ENCODE measurements at places on chromosomes 1 and 21.

DNA sequence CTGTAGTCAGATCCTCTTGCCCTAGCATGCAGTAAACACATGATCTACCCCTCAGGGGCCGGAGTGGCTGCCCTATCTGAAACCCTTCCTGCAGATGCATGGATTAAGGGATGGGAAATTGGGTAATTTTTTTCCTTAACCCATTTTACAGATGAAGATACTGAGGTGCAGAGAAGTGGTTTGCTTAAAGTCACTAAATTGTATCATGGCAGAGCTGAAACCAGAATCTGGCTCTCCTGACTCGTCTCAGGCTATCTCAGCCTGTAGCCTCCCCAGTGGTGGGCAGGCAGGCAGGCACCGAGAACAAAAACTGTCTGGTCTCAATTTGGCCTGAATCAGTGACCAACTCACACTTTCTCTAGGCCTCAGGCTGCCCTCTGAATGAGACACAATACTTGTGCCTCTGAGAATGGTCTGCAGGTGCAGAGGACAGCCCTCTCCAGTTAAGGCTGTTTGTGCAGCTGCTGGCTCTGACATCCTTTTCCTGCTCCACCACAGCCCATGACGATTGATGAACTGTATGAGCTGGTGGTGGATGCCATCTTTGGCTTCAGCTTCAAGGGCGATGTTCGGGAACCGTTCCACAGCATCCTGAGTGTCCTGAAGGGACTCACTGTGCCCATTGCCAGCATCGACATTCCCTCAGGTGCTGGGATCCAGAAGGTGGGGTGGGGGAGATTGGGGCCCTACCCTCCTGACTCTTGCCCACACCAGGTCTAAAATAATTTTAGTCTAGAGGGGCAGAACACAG, 1.5 kb downstream of the NAXE start:
- no peak for DNase-seq

GRCh38 chr1:22359427-22359826, 92.2 kb upstream of the ZBTB40 start:
- no peak for DNase-seq

- DNase-seq, result no peak
These were observed 344.7 kb downstream of the DUSP10 start for GRCh38 chr1:221397141-221397540.

DNA sequence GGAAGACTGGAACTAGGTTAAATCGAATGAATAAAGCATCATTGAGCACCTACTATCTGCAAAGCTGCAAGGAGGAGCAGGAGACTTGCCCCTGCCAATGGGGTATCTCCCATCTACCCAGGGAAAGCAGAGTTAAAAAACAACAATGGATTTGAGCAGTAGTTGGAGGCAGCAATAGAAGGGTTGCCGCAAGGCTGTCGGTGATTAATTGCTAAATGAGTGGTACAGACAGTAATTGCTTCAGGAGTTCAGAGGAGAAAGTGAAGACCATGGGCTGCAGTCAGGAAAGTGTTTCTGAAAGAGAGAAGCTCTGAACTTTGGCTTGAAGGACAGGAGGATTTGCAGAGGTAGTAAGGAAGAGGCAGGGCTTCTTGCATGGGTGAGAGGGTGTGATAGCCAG, 152.9 kb downstream of the ACTL8 start:
- no peak for DNase-seq

DNA sequence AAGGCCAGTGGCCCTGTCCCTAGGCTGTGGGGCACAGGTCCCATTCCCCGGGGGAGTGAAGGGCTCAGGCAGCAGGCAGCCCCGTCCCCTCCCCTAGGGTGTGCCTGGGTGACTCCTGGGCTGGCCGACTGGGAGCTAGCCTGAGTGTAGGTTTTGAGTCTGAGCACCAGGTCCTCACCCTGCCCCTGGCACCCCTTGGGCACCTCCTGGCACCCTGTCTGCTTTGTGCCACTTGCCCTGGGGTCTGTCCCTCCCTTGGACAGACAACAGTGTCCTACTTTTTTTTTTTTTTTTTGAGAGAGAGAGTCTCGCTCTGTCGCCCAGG, 24.2 kb downstream of the RRP1 start:
- no peak for DNase-seq

DNA sequence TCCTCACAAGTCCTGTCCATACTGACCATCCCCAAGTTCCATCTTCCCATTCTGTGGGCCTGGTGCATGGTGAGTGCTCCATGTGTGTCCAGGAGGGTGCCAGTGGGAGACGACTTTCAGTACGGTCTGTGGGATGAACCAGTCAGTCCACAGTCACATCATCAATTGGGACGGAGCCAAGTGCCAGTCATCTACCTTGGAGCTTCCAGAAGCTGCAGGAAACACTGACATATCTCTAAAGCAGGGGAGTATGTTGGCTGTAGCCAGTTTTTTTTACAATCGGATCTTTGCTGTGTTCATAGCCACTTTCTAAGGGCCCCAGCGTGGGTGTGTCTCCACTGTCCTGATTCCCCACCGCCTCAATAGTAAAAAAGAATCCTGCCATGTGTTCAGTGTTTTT, 13.6 kb upstream of the TRIM17 start:
- DNase-seq, result no peak

GRCh38 chr1:107597290-107597689, 367.7 kb downstream of the VAV3 start:
- no peak for DNase-seq

- DNase-seq, result no peak
These were observed 17.1 kb upstream of the PODN start for GRCh38 chr1:53044926-53045325.

GRCh38 chr1:209862391-209863356, 34.9 kb downstream of the UTP25 start:
- DNase-seq, result no peak

GRCh38 chr1:82391712-82392111, 591.0 kb downstream of the ADGRL2 start:
- DNase-seq, result no peak

DNA sequence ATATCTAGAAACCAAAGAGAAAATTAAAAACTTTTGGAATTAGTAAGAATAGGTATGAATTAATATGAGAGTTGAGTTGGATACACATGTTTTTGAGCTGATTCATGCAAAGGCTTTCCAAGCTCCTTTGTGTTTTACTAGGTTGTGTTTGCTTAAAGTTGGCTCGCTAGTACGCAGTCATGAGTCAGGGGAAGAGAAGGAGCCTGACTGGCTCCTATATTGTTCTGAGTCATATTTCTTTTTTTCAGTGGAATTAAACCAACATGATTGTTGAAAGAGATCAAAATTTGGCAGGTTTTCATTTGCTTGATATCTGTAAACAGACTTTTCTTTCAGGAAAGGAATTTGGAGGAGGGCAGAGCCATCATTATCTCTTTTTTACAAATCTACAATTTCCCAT, 66.7 kb downstream of the MAGI3 start:
- peak; percentile 80 for DNase-seq

- no peak for DNase-seq
These were observed 136.4 kb upstream of the TMEM51 start for GRCh38 chr1:15017120-15017519.

DNA sequence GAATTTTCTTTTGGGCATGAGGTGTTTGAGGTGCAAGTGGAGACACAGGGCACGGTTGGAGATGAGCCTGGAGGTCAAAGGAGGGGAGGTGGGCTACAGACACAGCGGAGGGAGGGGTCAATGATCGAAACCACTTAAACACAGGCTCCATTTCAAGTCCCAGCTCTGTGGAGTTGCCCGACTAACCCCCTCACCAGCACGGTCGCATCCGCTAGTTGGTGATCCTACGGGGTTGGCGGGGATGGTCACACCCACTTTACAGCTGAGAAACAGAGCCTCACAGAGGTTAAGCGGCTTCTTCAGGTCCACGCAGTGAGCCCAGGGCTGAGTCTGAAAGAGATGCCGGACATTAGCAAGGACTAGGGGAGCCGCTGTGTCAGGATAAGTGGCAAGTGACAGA, 60.1 kb upstream of the RUNX3 start:
- no peak for DNase-seq

- DNase-seq, result no peak
These were observed 22.1 kb downstream of the AK2 start for GRCh38 chr1:33014464-33015163.

DNA sequence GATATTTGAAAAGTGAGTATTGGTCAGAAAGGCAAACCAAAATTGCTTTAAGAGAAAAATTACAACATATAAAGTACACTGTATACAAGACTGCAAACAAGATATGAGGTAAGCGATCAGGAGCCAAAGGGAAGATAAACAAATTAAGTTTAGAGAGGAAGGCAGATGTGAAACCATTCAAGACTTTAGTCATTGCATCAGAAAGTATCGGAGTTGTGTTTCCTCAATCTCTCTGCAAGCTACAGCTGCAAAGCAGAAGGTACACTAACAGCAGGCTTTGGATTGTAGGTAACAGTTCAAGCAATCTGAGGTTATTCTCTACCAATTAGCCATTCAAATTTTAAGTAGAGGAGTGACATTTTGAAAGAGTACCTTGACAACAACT, 21.3 kb upstream of the TLCD4 start:
- DNase-seq, result no peak

DNA sequence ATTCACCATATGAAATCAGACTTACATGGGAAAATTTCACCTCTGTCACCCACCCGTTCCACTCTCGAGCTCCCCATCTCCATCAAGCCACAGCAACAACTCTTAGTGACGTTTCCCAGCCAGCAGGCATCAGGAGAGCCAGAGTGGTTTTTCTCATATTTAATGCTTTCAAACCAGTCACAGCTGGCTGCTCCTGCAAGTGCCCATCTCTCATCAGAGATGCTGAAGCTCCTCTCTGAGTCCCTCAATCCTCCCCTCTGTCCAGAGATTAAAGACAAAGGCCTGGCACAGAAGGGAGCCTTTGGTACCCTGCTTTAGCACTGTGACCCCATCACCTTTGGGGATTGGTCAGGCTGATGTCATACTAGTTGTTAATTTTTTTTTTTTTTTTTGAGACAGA, 277.3 kb downstream of the DNM3 start:
- no peak for DNase-seq

- no peak for DNase-seq
These were observed 30.5 kb upstream of the EFCAB14 start for GRCh38 chr1:46749404-46749803.

DNA sequence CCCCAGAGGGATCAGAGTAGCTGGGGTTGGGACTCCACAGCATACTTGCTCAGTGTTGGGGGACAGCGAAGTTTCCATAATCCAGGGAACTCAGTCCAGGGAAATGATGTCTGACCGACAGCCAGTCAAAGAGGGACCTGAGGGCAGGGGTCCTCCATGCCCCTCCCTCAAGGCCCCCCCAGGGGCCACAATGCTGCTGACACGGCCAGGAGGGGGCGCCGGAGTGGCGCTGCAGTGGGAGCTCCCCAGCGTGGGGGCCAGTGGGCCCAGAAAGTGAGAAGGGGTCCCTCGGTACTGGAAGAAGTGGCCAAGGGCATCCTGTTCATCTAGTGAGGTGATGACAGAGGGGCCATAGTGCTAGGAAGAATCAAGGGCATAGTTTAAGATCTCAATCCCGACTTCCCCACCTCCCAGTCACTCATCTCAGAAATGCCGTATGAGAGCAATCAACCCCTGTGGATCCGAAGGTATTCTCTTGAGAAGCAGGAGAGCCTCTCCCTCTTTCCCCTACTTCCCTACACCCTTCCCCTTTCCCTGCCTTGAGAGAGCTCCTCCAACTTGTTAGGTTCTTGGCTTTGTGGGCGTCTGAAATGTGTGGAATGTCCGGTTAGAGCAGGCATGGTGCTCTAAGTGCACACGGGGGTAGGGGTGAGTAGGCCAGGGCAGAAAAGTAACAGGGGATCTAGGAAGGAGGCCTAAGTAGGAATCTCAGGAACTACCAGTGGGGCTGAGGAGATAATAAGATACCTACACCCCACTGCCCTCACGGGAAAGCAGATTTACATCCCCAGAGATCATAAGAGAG, 4.1 kb downstream of the NUDT17 start:
- no peak for DNase-seq

DNA sequence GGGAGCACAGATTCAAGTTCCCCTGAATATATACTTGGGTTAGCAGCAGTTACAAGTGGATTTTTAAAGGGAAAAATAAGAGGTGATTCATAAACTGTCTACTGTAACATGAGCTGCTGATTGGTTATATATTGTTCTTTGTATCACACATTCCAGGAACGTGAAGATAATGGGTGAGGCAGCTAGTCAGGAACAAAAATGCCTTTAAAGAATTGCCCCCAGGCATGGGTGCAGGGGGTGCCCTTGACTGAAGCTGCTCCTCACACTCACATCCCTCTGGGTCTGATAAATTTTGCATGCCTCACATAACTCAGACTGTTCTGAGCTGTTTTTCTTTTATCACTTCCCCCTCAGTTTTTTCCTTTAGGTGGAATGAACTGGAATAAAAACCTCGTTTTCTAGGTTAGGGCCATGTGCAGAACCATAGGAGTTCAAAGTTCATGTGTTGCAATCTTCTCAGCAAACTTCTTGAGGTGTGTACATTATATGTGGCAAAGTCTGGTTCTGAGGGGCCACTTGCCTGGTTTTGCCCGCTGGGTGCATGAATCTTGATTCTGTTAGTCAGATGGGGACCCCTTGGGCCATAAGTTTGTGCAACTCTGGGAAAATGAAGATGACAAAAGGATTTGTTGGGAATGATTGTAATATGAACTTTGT, 21.1 kb downstream of the TBX19 start:
- no peak for DNase-seq

DNA sequence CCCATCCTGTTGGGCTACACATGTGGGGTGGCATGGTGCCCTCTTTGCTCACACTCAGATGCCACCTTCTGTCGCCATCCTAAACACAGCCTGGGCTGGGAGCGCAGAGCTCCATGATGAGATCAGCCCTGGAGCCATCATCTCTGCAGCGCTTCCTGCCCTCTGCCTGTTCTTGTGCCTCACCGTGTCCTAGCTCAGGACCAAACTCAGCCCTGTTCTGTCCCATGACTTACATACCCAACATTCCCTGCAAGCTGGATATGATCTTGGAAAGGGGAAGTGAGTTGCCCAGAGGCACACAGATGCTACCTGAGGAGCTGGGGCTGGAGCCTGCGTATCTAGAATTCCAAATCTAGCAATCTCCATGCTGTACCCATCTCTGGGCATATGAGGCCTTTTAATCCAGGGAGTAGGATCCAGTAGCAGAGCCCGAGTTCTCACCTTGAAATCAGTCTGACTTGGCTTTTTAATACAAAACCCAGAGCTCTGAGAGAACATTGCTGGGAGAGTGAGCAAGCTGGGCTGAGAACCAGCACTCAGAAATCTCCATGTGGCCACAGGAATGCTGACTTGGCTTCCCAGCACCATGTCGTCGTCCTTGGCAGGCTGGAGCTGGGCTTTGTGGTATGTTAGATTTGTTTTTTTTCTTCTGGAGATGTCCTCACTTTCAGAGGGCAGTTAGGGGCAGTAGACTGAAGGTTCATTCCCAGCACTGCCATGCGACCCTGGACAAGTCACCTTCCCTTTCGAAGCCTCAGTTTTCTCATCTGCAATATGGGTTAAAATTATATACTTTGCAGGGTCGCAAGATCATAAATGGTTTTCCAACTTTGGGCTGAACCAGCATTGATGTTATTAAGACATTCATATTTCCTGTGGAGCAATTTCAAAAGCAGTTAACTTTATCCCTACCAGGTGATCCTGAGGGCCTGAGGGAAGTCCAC, 2.6 kb downstream of the ALPL start:
- DNase-seq, result no peak

GRCh38 chr1:90074137-90074536, 79.2 kb downstream of the ZNF326 start:
- no peak for DNase-seq

All from NCI-H460 (cell line).